T follicular helper cell (primary cell): ENCODE measurements at places on chromosomes 11 and 22.

DNA sequence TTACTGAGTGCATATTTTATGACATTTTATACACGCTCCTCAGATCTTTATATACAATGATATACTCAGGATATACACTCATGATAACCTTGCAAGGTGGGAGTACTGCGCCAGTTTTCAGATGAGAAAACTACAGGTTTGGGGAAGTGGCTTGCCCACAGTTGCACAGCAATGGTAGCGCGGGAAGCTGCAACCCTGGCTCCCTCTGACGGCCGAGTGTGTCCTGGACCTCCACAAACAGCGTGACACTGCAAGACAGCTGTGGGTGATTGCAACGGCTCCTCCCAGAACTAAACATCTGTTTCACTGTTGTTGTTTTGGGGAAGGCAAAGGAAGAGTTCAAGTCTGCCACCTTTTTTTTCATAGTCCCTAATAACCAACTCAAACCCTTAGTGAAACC, 47.0 kb downstream of the PACSIN2 start:
- no peak for DNase-seq

DNA sequence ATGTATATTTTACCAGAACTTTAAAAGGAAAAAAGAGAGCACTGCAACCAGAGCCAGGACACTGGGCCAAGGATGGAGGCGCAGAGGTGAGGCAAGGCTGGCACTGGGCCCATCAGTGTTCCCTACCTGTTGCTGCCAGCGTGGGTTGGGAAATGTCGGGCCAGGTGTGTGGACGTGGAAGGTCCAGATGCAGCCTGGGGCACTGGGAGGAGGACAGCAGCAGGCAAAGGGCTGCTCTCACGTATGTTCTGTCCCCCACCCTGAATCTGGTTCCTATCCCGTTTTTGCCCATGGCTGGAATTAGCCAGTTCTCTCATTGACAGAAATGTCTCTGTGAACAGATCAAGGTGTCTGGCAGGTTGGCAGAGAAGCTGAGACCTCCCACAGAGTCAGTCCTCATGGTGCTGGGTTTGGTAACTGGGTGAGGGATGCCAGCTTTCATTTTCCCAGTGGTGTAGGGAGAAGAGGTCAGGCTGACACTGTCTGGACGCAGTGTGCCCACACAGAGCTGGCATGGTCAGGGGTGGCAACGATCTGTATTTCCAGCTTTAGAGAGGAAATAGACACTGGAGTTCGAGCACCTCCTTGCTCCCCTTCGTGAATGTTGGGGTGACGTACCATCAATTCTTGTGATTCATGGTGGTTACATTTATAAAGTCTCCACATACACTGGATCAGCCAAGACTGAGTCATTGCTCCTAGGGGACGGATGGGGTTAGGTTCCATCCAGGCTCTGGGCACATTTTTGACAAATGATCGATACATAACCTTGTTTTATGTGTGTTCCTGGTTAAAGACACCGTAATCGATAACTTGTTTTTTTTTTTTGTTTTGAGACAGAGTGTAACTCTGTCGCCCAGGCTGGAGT, 4.3 kb upstream of the PNPLA3 start:
- DNase-seq, result no peak

DNA sequence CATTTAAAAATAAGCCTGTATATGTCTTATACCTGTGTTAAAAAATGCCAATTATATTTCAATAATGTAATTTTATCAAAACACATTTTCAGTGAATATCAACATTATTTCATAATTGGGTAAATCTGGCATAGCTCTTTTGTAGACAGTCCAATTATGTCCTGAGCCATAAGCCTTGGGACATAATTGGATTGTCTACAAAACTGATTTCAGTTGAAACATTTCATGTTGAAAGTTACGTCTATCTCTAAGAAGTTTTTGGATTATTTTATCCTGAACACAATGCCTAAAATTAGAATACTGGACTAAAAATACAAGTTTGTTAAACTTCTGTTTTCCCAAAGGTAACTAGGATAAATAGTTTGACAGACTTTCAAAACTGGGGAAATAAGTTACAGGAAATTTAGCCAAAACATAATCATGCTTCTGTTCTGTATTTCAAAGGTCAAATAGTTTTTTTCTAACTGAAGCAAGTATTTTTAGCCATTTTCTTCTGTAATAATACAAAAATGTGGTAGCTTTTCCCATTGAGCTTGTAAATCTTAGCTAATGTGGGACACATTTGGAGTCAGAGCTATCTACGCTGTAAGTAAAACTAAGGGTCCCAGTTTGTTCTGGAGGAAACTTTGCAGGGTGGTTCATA, 100.7 kb upstream of the BIRC3 start:
- no peak for DNase-seq

GRCh38 chr22:24727218-24727851, 47.2 kb downstream of the PIWIL3 start:
- no peak for DNase-seq

DNA sequence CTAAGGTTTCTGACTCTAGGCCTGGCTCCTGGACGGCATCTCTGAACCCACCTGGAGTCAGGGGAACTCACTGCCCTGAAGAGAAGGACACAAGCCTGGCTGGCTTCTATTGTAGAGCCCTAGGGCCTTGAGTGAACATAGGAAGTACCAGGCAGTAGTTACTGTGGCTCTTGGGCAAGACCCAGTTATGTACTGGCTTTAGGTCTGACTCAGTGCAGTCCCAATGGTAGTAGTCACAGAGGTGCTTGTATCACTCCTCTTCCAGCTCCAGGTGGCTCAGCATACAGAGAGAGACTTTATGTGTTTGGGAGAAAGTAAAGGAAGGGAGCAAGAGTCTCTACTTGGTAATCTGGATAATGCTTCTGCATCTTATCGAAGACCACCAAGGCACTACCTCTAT, 13.9 kb upstream of the PAK1 start:
- no peak for DNase-seq

- DNase-seq, result no peak
Observed at GRCh38 chr11:23903044-23903704, 593.7 kb upstream of the LUZP2 start.

DNA sequence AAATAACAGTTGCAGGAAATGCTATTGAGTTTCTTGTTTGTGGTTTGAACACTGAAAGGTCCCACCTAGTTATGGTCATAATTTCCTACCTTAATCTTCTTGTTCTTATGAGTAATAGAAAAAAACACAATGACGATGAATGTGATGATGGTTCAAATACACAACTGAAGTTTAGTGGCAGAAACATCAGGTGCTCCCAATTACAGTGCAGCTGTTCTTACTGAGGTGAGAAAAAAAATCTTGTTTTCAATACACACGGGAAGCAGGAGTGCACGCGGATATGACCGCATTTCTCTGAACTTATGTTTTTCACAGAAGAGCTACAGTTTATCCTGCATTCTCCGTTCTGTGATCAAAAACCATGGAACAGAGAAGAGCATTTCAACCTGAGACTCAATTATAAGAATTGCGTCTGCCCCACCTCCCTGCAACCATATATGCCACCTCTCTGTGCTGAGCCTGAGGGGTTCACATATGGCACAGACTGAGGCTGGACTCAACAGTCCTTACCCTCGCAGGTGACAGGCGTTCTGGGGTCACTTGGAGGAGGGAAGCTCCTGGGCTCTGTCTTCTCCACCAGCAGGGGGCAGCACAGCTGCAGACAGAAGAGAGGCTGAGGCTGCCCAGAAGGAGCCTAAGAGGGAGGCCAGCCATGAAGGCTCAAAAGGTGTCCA, 99.7 kb upstream of the IGLL5 start:
- DNase-seq, result peak; percentile 51

DNA sequence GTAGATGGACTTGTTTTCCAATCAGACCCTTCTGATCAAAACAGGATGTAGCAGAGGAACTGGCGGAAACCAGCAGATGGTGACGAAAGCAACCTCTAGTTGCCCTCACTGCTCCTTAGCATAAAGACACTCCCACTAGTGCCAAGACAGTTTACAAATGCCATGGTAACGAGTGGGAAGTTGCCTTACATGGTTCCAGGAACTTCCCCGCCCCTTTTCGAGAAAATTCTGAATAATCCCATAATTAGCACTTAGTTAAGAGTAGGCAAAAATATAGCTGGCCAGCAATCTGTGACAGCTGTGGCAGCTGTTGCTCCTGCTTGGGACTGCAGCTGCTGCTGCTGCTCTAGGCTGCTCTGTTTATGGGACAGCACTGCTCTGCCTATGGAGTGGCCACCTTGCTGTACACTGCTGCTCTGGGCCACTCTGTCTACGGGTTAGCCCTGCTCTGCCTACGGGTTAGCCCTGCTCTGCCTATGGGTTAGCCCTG, 33.4 kb upstream of the SORL1 start:
- DNase-seq, result peak; percentile 44

GRCh38 chr22:47605441-47605840, 843.0 kb downstream of the TBC1D22A start:
- DNase-seq, result no peak

- DNase-seq, result no peak
Observed at GRCh38 chr22:17804331-17805080, 30.2 kb upstream of the BID start.

DNA sequence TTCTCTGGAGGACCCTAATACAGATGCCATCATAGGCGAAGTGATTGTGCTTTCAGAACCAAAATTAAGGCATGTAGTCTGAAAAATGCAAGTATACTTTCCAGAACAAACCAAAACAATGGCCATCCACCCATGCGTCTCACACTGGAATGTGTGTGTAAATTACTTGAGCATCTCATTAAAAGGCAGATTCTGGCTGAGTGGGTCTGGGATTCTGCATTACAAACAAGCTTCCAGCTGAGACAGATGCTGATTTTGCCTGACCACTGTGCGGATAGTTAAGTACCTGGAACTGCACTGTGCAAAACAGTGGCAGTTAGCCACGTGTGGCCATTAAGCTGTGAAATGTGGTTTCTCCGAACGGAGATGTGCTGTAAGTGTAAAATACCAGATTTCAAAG, 26.2 kb downstream of the RRP7A start:
- DNase-seq, result no peak

GRCh38 chr11:113841691-113842090, 33.7 kb downstream of the USP28 start:
- no peak for DNase-seq

GRCh38 chr11:111324277-111324720, 26.0 kb downstream of the POU2AF3 start:
- no peak for DNase-seq

GRCh38 chr11:33557201-33557600, 143.4 kb downstream of the C11orf91 start:
- DNase-seq, result no peak

DNA sequence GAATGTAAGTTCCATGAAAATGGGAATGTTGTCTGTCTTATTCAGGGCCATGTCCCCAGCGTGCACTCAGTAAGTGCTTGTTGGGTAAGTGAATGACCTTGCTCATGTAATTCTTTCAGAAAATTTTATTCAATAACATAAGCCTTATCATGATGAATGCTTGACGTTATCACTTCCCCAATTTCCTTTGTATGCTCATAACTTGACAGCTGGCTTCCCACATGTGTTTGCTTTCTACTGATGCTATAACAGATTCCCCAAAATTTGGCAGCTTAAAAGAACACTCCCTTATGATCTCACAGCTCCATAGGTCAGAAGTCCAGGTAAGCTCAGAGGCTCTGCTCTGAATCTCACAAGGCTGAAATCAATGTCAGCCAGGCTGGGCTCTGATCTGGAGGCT, 155.8 kb upstream of the POU2AF2 start:
- no peak for DNase-seq

DNA sequence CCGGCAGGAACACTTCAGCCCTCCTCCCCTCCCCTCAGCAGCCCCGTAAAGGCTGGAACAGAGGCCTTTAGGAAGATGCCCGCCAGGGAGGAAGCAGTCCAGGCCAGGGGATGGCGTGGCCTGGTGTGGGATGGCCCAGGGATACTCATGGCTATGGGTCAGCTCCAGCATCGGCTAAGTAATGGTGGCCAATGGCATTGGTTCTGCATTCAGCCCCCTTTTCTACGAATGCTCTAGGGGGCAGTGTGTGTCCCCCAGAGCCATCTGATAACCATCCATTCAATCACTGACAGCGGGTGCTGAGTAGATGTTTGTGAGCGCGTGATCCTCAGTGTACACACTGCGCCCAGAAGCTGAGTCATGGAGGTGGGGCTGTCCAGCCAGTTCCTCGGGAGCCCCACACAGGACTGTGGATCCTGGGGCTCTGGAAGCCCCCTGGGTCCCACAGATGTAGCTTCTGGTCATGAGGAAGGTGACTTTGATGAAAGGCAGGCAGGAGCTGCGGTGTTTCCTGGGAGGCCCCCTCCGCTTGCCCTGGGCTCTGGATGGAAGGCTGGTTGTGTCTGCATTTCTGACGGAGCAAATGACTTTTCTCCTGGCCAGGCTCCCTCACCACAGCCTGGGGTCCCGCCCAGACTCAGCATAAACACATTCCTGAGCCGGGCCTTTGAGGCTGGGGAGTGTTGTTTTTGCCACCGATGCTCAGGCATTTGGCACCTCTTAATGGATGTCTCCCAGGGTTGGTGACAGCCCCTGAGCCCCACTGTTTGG, 46.5 kb downstream of the FBLN1 start:
- no peak for DNase-seq

GRCh38 chr11:14577835-14578529, 57.8 kb upstream of the PSMA1 start:
- DNase-seq, result no peak

- no peak for DNase-seq
Observed at GRCh38 chr11:104830080-104830479, 68.2 kb downstream of the CASP12 start.

- DNase-seq, result no peak
Observed at GRCh38 chr11:3171931-3172560, 6.9 kb upstream of the OSBPL5 start.

GRCh38 chr22:46286941-46287872, 9.5 kb upstream of the GTSE1 start:
- DNase-seq, result no peak

GRCh38 chr11:2089536-2090165, 49.5 kb downstream of the IGF2 start:
- DNase-seq, result no peak

GRCh38 chr11:69636512-69637197, 4.3 kb upstream of the CCND1 start:
- DNase-seq, result no peak
